ENCODE measurements at places on chromosomes 11 and 22.

- no peak for DNase-seq
Observed at GRCh38 chr22:17410576-17410975, 41.3 kb downstream of the CECR2 start.

- DNase-seq = no peak
Observed at GRCh38 chr22:26650722-26651421, 6.5 kb upstream of the MIAT start.

GRCh38 chr22:44965171-44965570 lies 44.6 kb downstream of the PHF21B start:
- no peak for DNase-seq

GRCh38 chr11:132579136-132579535 lies 953.2 kb downstream of the OPCML start:
- no peak for DNase-seq

GRCh38 chr11:78403781-78404180 lies 13.8 kb downstream of the GAB2 start:
- no peak for DNase-seq

- DNase-seq = peak; percentile 25
Observed at GRCh38 chr11:58923300-58923788, 15.9 kb upstream of the GLYATL1 start.

- no peak for DNase-seq
Observed at GRCh38 chr11:14634813-14635212, 8.8 kb upstream of the PDE3B start.

DNA sequence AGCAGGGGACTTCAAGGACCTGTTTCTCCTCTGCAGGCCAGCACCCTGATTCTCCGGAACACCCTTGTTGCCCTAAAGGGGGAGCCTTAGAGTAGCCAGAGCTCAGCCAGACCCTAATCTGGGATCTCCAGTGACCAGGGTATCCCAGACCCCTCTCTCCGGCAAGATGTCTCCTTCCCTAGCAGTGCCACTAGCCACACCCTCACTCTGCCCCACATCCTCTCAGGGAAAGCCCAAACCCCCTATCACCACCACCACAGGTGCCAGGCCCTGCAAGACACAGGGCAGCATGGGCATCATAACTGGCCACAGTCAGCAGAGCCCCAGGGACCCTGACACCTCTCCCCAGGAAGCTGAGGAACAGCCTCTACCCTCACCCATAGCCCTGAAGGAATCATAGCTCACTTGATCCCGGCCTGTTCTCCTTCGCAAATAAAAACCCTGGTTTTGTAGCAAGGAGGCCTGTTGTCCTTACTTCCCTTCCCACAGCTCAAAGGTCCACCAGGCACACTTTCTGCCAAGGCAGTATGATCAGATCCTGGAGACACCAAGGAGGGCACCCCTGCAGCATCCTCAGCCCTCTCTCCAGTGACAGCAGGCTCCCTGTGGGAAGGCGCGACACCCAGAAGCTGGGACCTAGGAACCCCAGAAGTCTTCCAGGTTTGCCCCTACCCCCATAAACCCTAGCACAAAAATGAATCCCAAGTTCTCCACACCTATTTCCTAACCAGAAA lies 4.6 kb downstream of the CFL1 start:
- DNase-seq = no peak
